ENCODE measurements at places on chromosomes 16 and 17.

DNA sequence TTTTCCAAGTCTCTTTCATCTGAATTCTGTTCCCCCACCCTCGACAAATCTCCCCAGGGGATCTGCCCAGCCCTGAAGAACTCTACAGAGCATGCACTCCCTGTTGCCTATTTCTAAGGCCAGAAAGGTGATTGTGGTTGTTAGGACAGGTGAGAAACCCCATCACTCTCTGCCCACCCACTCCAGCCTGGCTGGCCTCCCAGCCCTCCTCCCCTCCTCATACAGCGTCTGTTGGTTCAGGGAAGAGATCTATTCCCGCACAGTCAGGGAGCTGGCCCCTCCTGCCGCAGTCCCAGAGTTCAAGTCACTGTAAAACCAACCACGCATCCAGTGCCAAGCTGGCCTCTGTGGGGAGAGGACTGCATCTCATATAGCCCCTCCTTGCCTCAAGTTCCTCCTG is 98.7 kb downstream of the KCNJ12 start:
- DNase-seq, result no peak

GRCh38 chr17:82696916-82697807 is 1.3 kb downstream of the RAB40B start:
- peak; percentile 34 for DNase-seq

- no peak for DNase-seq
Observed at GRCh38 chr17:19877364-19877945, 9.7 kb upstream of the ULK2 start.

DNA sequence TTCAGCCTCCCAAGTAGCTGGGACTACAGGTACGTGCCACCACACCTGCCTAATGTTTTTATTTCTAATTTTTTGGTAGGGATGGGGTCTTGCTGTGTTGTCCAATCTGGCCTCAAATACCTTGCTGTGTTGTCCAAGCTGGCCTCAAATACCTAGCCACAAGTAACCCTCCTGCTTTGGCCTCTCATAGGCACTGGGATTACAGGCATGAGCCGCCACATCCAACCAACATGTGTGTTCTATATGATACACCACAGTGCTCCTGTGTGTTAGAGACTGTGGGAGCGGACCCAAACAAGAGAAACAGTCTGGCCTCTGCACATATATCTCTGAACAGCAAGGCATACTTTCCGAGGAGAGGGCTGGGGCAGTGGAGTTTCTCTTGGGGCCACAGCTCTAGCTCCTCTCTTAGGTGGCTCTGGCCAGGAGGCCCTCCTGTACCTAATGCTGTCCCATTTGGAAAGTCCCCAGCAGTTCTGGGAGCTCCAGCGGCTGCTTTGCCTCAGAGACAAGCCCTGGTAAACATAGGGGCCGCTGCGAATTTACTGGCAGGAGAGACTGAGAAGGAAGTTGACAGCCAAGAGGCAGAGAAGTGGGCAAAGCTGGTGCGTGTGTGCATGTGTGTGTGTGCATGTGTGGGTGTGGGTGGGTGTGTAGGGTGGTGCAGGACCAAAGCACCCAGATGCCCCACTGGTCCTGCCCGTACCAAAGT is 95.0 kb downstream of the RAB11FIP4 start:
- peak; percentile 47 for DNase-seq

DNA sequence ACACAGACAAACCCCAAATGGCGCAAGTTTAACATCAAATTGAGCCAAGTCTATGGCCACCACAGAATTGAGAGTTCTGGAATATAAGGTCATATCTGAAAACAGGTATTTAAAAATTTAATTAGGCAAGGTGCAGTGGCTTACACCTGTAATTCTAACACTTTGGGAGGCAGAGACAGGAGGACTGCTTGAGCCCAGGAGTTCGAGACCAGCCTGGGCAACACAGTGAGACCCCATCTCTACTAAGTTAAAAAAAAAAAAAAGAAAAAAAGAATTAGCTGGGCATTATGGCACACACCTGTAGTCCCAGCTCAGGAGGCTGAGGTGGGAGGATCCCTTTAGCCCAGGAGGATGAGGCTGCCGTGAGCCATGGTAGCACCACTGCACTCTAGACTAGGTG is 19.1 kb downstream of the NFE2L1 start:
- no peak for DNase-seq

DNA sequence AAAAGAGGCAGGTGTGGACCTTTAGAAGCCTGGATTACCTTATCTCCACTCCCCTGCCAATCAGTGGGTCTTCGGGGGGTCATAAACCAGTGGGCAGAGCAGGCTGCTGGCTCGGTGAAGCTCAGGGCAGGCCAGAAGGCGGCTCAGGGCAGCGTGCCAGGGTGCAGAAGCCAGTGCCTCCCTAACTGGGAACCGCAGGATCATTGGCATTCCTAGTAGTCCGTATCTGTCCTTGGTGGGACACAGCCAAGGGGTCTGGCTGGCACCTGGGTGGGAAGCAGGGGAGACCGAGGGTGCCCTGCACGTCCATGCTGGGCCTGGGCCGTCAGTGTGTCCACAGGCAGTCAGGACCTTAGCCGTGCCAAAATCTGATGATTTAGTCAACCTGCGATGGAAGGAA is 76.8 kb downstream of the SEC14L1 start:
- DNase-seq, result no peak

GRCh38 chr16:29926711-29927052 is 656 bp upstream of the KCTD13 start:
- DNase-seq, result no peak

DNA sequence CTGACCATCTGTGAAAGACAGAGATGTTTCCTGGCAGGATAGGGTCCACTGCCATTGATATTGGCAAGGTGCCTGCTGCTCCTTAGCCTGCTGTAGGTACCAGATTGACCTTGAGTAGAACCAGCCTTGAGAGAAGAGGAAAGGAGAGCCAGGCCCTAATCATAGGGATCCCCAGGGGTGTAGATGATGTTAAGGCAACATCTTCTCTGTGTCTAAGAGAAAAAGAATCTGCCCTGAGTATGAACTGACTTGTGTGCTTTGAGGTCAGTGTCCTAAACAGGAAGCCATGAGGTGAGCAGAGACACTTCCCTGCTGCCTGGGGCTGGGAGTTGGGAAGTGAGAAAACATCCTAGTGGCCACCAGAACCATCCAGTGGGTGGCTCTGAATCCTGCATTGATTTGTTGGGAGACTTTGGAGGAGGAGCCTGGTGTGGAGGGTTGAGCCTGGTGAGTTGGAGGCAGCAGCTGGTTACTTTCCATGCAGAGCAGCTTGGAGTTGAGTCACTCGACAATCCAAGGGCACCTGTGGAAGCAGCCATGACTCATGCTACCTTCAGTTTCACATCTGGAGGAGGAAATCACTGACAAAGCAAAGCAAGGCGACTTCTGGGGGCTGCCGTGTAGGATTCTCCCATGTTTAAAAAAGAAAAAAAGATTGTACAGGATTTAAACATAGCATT is 47.8 kb downstream of the BMERB1 start:
- peak; percentile 53 for DNase-seq

DNA sequence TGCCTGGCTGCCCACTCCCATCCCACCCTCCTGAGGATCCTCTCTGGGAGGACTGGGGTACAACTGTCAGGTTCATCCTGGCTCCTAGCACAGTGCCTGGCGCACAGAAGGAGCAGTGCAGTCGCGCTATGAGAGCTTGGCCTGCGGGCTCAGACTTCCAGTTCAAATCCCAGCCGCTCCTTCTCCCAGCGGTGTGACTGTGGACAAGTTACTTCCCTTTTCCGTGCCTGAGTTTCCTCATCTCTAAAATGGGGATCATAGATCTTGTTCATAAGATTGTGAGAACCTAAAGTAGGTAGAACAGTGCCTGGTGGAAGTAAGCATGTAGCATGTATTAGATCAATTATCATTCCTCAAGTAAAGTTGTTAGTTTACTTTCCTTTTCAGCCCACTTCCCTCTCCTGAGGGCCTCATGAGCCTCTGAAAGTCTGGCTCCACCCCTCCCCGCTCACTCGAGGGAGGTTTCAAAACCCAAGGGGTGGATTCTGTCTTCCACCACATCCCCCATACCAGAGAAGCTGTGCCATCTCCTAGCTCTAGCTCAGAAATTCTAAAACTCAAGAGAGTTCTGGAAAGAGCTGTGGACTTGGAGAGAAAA is 19.9 kb upstream of the COL1A1 start:
- DNase-seq, result peak; percentile 73

DNA sequence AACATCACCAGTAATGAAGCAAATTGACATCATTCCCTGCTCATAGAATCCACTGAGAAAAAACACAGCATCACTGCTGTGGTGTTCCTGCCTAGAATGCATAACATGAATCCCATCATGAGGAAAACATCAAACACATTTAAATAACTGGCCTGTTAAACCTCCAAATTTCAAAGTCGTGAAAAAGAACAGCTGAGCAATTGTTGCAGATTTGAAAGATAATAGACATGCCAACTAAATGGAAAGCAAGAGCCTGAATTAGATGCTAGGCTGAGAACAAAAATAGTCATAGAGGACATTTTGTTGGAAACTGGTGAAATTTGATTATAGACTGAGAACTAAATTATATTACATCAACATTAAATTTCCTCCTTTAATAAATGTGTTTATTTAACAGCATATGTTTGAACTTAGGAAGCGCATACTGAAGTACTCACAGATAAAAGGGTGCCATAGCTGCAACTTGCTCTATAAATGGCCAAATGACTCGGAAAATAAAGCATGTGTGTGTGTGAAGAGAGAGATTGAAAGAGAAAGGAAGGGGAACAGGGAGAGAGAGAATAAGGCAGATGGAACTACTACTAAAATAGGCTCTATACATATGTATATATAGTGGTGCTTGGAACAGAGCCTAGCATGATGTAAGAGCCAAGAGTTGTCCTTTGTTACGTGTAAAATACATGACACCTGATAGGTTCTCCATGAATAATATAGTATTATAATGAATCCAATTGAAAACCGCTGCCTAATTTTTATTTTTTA is 305.0 kb upstream of the MON1B start:
- DNase-seq, result no peak

- DNase-seq, result no peak
Observed at GRCh38 chr16:78116946-78117345, 17.5 kb downstream of the WWOX start.

- no peak for DNase-seq
Observed at GRCh38 chr17:34822007-34822739, 139.1 kb downstream of the CCT6B start.

DNA sequence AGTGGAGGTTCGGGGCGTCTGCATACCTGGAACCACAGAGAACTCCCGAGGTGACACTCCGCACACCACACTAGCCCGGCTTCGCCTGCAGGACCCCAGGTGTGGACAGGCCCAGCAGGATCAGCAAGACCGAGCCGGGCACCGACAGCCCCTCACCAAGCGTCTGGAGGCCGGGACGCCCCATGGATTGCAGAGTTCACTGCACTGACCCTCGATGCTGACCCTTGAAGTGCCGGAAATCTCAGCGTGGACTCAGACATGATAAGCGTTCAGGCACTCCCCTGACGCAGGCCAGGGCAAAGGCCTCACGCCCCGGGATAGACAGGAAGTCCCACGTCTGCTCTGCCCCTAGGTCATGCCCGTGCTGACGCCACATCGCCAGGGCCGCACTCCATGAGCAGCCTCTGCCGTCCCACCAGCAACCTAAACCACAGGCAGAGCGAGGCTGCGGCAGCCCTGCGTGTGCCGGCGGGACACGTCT is 26.0 kb downstream of the ACSF3 start:
- no peak for DNase-seq

DNA sequence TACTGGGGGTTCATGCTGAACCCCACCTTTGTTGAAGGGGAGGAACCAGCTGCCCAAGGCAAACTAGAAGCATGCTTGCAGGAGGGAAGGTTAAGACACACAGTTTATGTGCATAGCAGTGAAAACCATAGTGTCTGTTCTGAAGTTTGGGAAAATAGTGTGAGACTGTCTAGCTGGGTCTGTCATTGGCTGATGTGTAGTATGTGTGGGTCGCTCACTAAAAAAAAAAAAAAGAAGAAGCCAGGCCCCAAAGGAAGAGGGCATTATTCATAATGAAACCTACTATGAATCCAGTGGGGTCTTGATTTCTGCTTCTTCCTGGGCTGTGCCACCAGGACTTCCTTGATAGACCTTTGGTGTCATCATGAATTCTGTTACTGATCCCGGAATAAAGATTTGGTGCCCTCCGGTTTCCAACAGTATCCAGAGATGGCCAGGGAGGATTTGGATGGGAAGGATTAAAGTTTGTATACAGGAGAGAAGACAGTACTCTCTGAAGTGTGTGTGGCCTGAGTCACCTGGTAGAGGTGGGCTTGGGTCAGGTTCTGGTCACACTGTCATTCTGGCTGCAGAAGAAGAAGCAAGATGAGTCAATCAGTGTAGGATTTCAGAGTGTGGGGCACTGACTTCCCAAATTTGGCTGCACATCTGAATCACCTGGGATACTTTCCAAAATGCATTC is 220.3 kb downstream of the PRKCA start:
- no peak for DNase-seq

DNA sequence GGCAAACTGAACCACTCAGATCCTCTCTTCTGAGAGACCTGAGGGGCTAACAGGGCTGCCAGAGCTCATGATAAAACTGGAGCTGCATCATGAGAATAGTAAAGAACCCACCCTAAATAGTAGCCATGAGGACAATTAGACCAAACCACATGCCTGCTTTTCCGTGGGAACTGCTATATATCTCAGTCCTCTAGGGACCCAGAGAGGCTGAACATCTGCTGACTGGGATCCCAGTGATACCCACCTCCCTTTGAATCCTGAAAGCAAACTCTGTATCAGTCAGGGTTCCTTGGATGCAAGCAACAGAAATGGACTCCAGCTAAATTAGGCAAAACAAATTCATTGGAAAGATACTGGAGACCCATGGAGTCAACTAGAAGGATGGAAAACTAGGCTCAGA is 6.5 kb downstream of the MT1X start:
- no peak for DNase-seq

DNA sequence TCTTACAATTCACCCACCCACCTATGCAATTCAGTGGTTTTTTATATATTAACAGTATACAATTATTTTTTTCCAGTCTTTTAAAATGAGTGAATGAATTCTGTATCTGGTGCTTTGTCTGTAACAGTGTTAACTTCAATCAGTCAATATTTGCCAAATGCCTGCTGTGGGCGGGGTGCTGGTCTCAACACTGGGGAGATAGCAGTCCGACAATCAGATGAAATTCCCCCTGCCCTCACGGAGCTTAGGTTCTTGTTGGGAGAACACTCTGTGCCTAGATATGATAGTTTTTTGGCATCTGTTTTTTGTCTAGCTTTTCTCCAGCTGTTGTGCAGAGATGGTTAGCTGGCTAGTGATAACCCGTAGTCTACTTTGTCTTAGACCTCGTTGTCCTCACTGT is 201.1 kb downstream of the SNX29 start:
- DNase-seq, result no peak
